ENCODE measurements at places on chromosomes 6 and 20. TPM values are rescaled to one million over a fixed set of nuclear protein-coding genes. Genes with fewer than 3 reads are reported as not detected.
A peak's percentile ranks its signal among the peaks of the same experiment; 100 is the strongest.

SGK1 gene
- total RNA-seq, result 102 TPM

TRIM10 gene
- total RNA-seq, result not detected

GRCh38 chr20:48845721-48846306 is 18.0 kb upstream of the PREX1 start:
- no peak overlapping the region for H3K4me3 ChIP-seq
- H3K4me1 ChIP-seq, result peaks cover 19% of the 10 kb centered on the region
- DNase-seq, result no peak

DNA sequence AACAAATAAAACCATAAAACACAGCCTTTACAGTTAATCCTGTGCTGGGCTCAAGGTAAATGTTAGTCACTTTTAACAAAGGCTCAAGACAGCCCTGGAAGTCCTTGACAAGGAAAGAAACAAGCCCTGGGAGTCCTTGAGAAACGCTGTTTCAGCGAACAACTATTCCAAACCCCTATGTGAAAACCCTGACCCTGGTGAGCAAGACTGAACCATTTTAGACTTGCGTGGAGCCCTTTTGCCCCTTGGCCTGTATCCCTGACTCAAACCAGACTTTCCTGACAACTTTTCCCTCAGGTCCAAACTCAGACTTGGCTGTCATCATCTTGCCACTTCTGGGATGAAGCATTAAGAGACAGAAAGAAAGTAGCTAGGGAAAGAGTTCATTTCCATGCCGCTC is 180.4 kb downstream of the AIG1 start:
- H3K36me3 ChIP-seq, result peaks cover 5% of the 10 kb centered on the region
- no peak for DNase-seq
- H3K4me3 ChIP-seq, result no peak overlapping the region
- peaks cover 5% of the 10 kb centered on the region for H3K4me1 ChIP-seq
- H3K27ac ChIP-seq, result peak overlapping the region; percentile 82
- no peaks in the 10 kb centered on the region for H3K27me3 ChIP-seq

- H3K36me3 ChIP-seq, result no peaks in the 10 kb centered on the region
- no peak for DNase-seq
- no peak overlapping the region for H3K27ac ChIP-seq
- H3K27me3 ChIP-seq, result peaks cover 1% of the 10 kb centered on the region
These were observed 146.6 kb upstream of the POU3F2 start for GRCh38 chr6:98687752-98688151.

DNA sequence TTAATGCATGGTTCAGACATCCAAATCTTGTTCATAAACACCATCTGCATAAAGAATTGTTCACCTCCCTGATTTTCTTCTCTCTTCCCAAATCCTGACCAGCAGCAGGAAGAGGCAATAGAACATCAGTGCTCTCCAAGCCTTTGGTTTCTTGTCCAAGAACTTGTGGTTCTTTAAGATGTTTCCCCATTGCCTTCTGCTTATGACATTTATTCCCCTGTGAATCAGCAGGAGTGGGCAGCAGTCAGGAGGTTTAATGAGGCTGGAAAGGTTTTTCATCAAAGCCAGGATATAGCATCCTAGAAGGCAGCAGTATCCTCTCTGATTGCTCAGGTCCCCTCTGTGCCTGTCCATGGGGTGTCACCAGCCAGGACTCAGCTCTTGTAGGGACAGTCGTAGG is 5.3 kb downstream of the HDDC2 start:
- no peak overlapping the region for H3K4me3 ChIP-seq
- H3K27me3 ChIP-seq, result no peaks in the 10 kb centered on the region
- H3K36me3 ChIP-seq, result peaks cover 34% of the 10 kb centered on the region
- peaks cover 59% of the 10 kb centered on the region for H3K4me1 ChIP-seq
- DNase-seq, result no peak
- no peak overlapping the region for H3K27ac ChIP-seq

DNA sequence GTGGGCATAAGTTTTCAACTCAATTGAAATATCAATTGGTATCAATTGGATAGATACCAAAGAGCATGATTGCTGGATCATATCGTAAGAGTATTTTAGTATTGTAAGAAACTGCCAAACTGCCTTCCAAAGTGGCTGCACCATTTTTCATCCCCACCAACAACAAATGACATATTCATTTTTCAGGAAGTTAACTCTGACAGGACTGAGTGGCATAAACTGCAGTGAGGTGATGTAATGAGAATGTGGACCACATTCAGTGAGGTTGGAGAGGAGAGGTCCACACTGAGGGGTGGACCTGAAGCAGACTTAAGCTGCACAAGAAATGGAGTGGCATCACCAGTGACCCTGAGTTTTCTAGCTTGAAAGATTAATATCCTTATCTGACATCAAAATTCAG is 11.6 kb upstream of the CALHM6 start:
- no peaks in the 10 kb centered on the region for H3K27me3 ChIP-seq
- no peak overlapping the region for H3K27ac ChIP-seq
- H3K4me1 ChIP-seq, result peaks cover 35% of the 10 kb centered on the region
- H3K4me3 ChIP-seq, result no peak overlapping the region

DNA sequence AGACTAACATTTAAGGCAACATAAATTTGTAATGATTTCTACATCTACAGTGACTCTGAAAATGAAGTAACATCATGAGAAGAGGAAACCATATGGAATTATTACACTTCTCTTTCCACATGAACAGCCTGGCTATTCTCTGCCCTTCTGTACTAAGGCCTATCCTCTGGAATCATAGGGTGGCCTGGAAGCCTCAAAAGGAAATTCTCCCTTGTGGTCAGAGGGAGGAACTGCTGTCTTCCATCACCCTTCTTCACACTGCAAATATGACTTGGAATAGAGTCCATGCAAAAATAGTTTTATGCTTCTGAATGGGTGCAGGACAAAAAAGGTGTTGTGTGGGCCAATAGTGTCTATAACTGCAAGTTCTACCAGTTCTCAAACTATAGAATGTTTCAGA is 44.6 kb upstream of the SH3BGRL2 start:
- H3K4me1 ChIP-seq, result no peaks in the 10 kb centered on the region
- H3K27me3 ChIP-seq, result no peaks in the 10 kb centered on the region
- no peak overlapping the region for H3K4me3 ChIP-seq
- H3K27ac ChIP-seq, result no peak overlapping the region
- no peak for DNase-seq

GRCh38 chr20:59751075-59751711 is 146.9 kb downstream of the PHACTR3 start:
- H3K27me3 ChIP-seq, result peaks cover 50% of the 10 kb centered on the region
- DNase-seq, result peak; percentile 86
- H3K27ac ChIP-seq, result no peak overlapping the region
- no peak overlapping the region for H3K4me3 ChIP-seq

DNA sequence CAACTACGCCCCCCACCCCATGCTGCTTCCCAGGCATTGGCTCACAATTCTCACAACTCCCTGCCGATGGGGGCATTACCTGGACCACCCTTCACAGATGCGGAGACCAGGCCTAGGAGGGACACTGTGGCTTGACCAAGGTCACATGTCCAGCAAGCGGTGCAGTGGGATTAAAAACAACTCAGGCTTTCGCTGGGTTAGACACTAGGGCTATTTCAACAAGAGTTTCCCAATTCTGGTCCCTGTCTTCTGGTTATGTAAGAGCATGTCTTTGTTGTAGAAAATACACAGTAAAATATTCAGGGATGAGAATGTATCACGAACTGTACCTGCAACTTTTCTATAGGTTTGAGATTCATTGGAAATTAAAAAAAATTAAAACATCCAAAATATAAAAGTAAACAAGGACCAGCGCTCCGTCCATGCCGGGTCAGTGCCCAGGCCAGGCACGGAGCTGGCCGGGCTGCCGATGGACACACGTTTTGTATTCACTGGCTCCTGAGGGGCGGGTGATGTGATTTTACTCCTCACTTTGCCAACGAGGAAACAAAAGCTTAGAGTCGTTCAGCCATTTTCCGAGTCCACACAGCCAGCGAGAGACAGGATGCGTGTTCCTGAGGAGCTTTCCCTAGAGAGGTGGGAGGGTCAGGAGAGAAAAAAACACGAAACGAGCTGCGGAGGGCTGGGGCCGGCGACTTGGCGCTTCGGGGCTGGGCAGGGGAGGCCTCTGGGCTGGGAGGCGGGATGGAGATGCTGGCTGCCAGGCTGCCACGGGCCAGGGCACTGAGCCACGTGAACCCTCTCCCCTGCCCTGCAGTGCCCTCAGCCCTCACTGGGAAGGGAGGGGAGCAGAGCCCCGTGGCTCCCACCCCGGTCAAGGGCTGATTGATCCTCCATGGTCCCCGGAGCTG is 17.1 kb upstream of the VSTM2L start:
- no peak overlapping the region for H3K4me3 ChIP-seq
- no peak overlapping the region for H3K27ac ChIP-seq
- DNase-seq, result no peak

- no peaks in the 10 kb centered on the region for H3K27me3 ChIP-seq
- peaks cover 4% of the 10 kb centered on the region for H3K36me3 ChIP-seq
- no peak overlapping the region for H3K27ac ChIP-seq
- no peak overlapping the region for H3K4me3 ChIP-seq
These were observed 529.1 kb upstream of the CITED2 start for GRCh38 chr6:139903411-139904157.

DNA sequence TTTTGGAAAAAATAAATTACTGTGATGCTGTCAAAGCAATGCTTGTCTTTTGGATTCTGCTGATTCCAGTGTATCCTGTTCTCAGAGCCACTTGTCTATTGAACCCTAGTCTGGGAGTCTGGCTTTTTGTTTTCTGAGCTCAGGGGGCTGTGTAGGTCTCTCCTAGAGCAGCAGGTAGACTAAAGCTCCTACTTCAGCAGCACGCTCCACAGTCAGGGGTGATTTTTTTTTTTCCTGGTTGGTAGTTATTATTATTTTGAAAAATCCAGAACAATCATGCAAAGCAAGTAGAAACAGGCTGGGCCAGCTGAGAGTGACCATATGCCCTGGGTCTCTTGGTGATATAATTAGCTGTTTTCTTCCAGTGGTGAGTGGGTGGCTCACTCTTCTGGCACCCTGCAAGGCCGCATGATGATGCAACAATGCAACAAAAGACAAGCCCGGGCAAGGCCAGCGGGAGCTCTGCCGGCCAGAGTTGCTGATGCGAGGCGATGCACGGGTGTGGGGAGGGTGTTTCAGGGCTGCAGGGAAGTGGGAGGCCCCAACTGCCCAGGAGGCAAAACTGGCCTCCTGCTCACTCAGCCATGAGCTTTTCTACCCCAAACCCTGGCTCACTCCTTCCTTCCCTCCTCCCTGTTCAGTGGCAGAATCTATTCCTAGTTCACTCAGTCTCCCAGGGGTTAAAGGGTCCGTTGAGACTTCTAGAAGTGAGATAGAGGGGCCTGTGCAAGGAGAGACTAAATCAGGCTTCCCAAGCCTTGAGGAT is 11.5 kb upstream of the CDKN1A start:
- no peaks in the 10 kb centered on the region for H3K27me3 ChIP-seq
- H3K27ac ChIP-seq, result peak overlapping the region; percentile 91
- H3K4me3 ChIP-seq, result no peak overlapping the region
- DNase-seq, result no peak
- peaks cover 19% of the 10 kb centered on the region for H3K4me1 ChIP-seq

DNA sequence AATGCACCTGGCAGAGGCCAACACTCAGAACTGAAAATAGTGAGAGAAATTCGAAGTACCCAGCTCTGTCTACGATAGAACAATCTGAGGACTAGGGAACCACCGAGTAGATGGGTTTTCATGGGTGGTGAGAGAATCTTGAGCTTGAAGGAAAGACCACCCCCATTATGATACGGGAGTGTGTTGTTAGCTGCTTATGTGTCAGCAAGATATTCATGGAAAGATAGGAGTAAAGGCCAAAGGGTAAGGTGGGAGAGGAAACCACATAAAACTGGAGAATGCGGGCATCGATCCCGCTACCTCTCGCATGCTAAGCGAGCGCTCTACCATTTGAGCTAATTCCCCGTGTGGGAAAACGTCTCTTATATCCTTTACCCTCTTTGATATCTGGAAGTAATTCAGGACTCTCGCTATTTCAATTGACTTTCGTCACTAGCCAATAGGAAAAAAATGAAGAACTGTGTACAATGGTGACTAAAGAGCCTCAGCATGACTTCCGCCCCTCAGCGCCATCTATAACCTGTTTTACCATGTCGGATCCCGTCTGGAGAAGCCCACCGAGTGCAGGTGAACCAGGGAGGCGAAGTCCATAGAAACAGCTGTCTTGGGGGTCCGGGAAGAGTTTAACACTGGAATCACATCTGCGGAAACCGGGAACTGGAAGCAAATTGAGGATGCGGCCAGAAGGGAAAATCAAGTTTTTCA is 25.0 kb upstream of the ABT1 start:
- DNase-seq, result no peak
- H3K27me3 ChIP-seq, result no peaks in the 10 kb centered on the region
- H3K27ac ChIP-seq, result peak overlapping the region; percentile 98
- H3K4me1 ChIP-seq, result peaks cover 26% of the 10 kb centered on the region

GRCh38 chr20:36101192-36101591 is 53.3 kb upstream of the EPB41L1 start:
- DNase-seq, result no peak
- peaks cover 57% of the 10 kb centered on the region for H3K4me1 ChIP-seq
- no peaks in the 10 kb centered on the region for H3K36me3 ChIP-seq
- H3K27me3 ChIP-seq, result no peaks in the 10 kb centered on the region
- H3K4me3 ChIP-seq, result no peak overlapping the region

- no peak for DNase-seq
- H3K4me1 ChIP-seq, result peaks cover 61% of the 10 kb centered on the region
- no peak overlapping the region for H3K4me3 ChIP-seq
- H3K36me3 ChIP-seq, result no peaks in the 10 kb centered on the region
These were observed 130.0 kb upstream of the DTNBP1 start for GRCh38 chr6:15792842-15793241.

DNA sequence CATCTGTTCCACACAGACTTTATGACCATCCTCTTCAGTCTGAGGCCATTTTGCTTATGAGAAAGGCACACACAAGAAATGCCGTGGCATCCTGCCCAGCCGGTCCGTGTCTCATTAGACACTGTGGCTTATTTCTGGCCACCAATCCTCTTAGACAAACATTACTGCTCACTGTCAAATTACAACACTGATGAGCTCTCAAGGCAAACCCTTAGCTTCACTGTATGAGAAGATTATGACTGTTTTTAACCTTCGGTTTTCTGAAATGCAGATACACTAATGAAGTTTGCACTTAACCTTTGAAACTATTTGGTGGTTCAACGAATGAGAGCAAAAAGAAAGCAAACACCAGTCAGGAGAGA is 50.5 kb upstream of the DST start:
- no peak for DNase-seq
- H3K27me3 ChIP-seq, result no peaks in the 10 kb centered on the region
- peaks cover 11% of the 10 kb centered on the region for H3K36me3 ChIP-seq
- peak overlapping the region; percentile 56 for H3K4me3 ChIP-seq

DNA sequence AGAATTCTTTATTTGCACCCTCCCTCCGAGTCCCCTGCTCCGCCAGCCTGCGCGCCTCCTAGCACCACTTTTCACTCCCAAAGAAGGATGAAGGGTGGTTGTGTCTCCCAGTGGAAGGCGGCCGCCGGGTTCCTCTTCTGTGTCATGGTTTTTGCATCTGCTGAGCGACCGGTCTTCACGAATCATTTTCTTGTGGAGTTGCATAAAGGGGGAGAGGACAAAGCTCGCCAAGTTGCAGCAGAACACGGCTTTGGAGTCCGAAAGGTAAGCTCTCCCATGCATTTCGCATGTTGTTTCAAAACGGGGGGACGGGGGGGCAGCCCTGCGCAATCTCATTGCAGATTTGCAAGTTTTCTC is 357 bp downstream of the PCSK2 start:
- H3K4me3 ChIP-seq, result peak overlapping the region; percentile 70
- DNase-seq, result no peak
- H3K27ac ChIP-seq, result no peak overlapping the region
- no peaks in the 10 kb centered on the region for H3K36me3 ChIP-seq
